ENCODE measurements at places on chromosomes 3 and 15. TPM values are rescaled to one million over a fixed set of nuclear protein-coding genes. Genes with fewer than 3 reads are reported as not detected.

- no peak for DNase-seq
These were observed 534.9 kb upstream of the ARRDC4 start for GRCh38 chr15:97425596-97425995.

DNA sequence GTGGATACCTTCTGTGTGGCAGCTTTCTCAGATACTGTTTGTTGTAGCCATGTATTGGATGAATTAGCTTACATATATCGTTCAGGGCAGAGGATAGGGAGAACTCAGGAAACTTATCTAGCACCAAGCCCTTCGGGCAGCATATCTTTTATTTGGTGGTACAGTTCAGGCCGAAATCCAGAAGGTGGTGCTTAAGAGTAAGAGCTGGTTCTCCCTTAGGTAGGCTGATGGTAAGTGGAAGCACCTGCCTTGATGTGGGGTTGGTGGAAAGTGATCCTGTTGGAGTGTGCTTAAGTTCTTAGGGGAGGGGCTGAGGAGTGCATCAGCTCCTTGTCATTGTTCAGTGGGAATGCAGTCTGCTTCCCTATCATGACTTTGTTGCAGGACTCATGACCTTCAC, 187.5 kb downstream of the DOCK3 start:
- DNase-seq = no peak

DNA sequence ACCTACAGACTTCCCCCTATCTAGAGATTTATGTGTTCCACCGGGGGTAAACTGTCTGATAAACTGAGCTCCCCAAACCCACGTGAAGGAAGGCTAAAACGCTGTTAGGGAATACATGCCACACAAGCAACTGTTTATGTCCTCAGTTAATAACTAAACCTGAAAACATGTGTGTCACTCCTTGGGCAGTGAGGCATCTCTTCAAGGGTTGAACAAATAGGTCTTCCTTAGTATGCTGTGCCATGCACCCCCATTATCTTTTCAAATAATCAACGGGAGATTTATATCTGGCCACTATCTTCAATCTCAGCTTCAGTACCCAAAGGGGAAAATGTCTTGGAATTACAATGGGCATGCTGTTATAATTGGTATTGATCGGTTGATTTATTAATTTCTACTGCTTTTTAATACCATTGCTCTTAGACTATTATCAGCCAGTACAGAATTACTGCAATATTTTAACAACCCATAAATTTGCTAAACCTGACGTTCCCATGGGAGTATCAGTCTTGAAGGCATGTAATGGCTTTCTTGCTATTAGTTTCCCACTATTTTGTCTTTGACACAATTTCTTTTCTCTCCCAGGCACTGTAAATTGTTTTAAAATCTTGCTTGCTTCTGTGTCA, 279.2 kb upstream of the P2RY1 start:
- DNase-seq = no peak

DNA sequence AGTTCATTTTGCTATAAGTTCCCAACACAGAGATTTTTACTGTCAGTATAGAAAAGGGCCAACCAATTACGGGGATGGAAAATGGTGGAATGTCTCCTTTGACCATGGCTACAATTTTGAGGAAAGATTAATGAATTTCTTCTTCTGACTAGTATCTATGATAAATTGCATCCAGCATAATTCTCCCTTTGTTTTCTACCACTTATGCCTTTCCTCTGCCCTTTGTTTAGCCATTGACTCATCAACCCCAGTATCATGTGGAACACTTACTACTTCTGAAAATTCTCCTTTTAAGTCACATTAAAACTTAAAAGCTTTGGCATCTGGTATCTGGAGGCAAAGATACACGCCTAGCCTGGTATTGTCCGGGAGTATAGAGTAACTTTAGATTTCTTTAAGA, 92.9 kb upstream of the CADPS start:
- DNase-seq = no peak

DNA sequence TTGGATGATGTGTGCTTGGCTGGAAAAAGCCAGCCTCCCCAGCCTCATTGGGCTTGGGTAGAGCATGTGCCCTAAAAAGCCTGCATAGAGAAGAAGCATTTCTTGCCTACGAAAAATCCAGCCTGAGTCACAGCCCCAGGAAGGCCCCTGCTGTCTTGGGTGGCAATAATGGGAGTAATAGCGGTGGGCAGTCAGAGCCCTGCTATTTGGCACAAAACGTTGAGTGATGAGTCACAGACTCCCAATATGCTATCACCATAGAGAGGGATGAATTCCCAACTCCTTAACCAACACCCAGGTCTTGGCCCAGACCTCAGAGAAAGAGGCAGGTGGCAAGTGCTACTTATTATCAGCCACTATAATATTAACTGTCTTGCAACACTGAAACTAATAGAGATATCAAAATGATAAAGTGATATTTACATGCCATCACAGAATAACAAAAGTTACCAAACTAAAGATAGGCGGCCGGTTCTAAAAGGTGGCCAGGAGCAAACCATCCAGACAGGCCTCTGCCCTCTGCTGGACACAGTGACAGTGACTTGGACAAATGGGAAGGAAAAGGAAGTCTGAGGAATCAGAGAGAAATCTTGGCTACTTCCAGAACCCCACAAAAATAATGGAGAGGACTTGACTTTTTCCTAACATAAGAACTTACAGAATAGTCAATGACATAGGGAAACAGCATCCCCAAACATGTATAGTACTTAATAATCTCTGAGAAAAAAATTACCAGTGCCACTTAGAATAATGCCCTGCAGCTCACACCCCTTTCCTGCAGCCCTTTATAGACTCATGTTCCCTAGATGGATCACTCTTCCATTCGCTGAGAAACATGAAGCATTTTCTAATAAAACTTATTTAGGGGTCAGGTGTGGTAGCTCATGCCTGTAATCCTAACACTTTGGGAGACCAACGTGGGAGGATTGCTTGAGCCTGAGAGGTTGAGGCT, 51.9 kb upstream of the MUC13 start:
- no peak for DNase-seq

- DNase-seq = no peak
These were observed 11.9 kb downstream of the CX3CR1 start for GRCh38 chr3:39267631-39268548.

DNA sequence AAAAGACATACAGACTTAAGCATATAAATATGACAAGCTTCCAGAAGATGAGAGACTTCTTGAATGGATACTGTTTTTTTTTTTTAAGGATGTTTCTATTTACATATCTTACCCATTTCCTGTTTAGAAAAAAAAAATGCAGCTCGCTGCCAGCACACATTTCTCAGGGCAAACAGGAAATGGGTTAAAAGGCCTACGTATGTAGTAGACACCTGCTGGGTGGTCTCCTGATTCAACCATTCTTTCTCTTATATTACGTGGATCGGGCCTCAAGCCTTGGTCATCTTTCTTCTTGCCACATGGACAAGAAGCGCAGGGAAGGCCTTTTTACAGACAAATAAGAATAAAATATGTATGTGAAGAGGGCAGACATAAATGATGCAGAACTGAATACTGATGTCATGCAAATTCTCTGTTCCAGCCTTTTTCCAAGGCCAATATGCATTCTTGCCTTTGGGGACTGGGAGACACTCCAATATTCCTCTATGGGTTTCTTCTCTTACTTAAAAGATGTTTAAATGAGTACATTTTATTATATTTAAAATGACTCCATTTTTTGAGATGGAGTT, 35.0 kb upstream of the TJP1 start:
- no peak for DNase-seq

DNA sequence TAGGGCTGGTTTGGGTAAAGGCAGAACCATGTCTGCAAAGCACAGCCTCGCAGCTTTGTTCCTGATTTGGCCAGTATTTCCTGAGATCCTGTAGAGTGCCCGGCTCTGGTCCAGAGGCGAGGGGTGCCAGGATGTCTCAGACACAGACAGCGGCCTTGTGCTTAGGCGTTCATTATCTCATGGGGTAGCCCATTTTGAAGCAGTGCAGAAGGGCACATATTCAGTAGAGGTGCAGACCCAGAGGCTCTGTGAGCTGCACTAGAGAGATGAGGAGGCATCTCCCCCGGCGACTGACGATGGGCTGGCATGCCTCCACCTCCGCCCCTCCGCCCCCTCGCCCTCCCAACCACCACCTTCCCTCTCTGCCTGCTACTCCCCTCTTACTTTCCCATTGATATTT, 170.3 kb downstream of the CHDH start:
- no peak for DNase-seq

DNA sequence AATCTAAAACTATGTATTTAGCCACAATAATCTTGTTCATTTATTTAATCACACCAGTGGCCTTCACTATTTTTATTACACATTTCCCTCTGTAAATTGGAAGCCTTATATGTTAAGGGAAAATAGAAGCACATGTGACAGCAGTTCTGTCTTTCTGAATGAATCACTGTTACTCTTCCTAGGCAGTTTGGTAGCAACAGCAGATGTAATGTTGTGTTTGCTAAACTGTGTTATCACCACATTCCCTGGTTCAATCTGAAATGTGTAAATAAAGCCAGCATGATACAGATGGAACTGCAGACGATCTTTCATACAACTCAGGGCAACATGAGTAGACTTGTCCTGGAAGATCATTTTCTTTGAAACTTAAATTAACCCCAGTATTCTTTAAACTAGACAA, 220.1 kb downstream of the MCTP2 start:
- DNase-seq = peak; percentile 20

DNA sequence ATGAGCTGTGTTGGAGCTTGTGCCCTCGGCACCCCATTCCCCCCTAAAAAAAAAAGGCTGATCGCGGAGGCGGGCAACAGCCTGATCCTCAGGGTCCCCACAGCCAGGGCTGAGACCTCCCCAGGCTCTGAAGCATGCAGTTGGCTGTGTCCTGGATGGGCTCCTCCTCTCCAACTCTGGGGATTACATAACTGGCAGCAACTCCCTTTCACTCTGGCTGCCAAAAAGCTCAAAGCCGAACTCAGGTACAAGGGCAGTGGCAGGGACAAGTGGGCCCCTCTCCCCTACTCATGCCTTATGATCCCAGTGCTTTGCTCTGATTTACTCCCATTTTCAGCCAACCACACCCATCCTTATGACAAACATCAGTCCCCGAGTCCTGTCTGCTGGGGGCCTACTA, 18.3 kb downstream of the TPRA1 start:
- DNase-seq = no peak

DNA sequence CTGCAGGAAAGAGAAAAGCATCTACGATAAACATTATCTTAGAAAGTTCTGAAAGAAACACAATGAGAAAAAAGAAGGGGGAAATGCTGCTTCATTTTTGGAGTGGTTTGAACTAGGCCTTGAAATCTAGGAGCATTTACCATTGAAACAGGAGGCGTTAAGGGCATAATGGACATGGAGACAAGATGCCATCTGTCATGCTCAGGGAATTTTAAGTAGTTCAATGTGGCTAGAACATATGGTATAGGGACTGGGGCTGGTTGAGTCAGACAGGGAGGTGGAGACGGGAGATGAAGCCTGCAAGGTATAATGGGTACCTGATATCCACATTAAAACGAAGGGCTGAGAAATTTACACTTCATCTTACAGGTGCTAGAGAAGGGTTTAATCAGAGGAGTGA, 10.4 kb upstream of the PLAAT1 start:
- no peak for DNase-seq

DNA sequence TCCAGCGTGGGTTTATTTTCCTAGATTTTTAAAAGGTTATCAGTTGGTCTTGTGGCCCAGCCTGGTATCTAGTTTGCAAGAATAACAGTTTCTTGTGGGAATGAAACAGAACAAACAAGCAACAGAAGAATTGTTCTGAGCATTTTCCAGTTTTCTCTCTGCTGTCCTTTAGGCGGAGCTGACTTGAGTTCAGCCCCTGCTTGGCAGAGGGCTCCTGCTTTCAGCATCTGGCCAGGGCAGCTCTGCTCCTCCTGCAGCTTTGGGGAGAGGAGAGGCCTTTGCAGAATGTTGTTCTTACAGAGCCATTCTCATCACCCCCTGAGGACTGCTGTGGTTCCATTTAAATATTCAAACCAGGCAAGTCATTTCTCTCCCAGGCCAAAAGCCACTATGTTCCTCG, 117.7 kb downstream of the ALDH1A2 start:
- no peak for DNase-seq

DNA sequence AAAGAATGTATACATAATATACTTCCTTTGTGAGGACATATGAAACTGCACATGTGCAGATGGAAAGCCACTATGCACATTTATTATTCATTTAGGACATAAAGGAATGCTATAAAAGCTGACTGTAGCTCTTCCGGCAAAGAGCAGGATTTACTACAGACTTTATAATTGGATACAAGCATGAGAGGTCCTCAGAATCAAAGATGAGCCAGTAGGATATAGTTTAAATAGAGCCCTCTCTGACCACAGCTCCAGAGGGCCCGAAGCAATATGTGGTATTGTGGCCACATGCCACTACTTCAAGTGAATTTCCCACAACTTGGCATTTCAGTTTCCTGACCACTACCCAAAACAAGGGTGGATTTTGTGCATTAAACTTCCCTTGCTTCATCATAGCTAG, 140.9 kb downstream of the ATP8B4 start:
- DNase-seq = no peak

- DNase-seq = no peak
These were observed 94.0 kb downstream of the SOX2 start for GRCh38 chr3:181805703-181806102.

DNA sequence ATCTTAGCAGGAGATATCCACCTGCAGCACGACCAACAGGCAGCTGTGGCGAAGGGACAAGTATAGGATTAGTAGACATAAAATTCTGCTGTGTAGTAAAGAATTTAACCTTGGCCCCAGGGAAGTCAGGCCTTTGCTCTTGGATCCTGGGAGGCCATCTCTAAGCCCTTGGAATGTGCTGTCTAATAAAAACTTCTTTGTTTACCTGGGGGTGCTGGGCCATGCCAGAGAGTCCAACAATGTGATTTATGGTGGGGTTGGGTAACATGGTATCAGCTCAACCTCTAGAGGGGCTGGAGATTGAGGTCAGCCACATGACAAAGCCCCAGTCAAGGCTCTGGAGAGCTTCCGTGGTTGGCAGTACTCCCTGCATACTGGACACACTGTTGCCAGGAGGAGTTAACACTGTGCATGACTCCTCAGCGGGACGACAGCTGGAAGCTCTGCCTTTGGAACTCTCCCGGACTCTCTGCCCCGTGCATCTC, 52.4 kb downstream of the HEG1 start:
- no peak for DNase-seq

- no peak for DNase-seq
These were observed 34.3 kb downstream of the TMEM44 start for GRCh38 chr3:194598771-194599557.

- no peak for DNase-seq
These were observed 3.0 kb downstream of the ZNF770 start for GRCh38 chr15:34984889-34985630.

DNA sequence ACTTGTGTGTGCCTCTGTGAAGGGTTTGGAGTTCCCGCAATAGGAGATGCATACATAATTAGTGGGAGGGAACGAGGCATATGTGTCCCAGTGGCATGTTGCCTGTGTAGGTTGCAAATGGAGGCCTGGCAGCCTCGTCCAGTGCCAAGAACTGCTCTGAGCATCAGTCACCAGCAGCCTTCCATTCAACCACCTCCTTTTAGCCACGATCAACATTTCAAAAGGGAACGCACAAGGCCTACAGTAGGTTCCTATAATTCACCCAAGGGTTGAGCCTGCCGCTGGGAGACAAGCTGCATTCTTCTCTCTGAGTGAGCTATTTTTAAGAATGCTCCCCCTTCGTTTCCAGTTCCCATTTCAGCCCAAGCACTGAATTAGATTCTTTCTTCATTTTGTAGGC, 78.8 kb upstream of the CTNNB1 start:
- DNase-seq = no peak

The RPL15 gene
- total RNA-seq = 2,735 TPM

The ACTR8 gene
- total RNA-seq = 32.4 TPM

The MYL3 gene
- total RNA-seq = 19.8 TPM

The EPHA3 gene
- 158 TPM for total RNA-seq

The GOLGA6A gene
- not detected for total RNA-seq

The HIGD2B gene
- not detected for total RNA-seq

The COL8A1 gene
- 21.1 TPM for total RNA-seq

The TMCO5A gene
- total RNA-seq = not detected

The TRH gene
- 0.16 TPM for total RNA-seq
